GM12878 (cell line): ENCODE measurements at places on chromosomes 6 and 20.
A peak's percentile ranks its signal among the peaks of the same experiment; 100 is the strongest.

GRCh38 chr20:38405132-38405531 lies 30.0 kb downstream of the SNHG17 start:
- DNase-seq = no peak

- DNase-seq = no peak
These were observed 29.7 kb upstream of the AFDN start for GRCh38 chr6:167797011-167797471.

DNA sequence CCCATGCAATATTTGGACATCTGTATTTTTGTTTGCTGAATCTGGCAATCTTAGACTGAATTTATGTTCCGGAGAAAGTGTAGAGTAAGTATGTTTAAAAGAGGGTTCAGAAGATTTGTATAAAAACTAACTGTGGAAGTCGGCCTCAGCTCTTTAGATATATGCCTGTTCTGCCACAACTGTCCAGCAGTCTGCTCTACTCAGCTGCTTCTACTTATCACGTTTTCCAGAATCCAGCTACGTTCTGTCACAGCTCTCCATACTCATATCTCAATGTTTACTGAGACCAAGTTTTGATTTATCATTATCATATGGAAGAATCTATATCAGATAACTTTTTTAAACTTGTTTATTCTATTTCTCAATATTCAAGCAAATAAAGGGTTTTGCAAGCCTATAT lies 721.3 kb downstream of the EYS start:
- no peak for DNase-seq

GRCh38 chr20:688809-689212 lies 13.2 kb upstream of the SCRT2 start:
- no peak for DNase-seq

GRCh38 chr6:170403451-170403850 lies 96.9 kb downstream of the FAM120B start:
- no peak for DNase-seq

DNA sequence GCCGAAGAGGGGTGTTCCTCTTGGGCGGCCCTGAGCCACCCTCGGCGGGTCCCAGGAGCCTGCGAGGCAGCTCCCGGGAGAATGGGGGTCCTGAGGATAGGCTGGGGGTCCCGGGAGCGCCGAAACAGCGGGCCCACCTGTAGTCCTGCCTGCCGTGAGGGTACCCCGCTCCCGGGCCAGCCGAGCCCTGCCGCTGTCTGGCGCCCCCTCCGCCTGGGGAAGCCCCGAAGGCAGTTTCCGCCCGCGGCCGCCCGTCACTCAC lies 280 bp downstream of the SPATA2 start:
- no peak for DNase-seq

DNA sequence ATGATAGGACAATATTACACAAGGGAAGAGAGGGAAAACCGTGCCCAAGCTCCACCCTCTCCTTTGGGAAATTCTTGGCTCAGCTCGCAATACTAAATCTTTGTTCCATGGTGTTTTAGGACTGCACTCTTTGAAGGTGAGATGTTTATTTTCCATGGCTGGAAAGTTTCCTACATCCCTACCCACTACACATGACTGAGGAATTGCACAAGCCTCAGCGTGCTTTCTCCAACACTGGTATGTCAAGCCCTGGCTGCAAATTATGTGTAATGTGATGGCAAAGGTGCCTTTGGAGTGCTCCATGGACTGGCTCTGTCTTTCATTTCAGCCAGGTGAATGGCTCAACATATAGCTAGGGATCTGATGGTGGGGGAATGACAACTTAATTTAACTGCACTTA lies 134.3 kb downstream of the ISM1 start:
- no peak for DNase-seq

DNA sequence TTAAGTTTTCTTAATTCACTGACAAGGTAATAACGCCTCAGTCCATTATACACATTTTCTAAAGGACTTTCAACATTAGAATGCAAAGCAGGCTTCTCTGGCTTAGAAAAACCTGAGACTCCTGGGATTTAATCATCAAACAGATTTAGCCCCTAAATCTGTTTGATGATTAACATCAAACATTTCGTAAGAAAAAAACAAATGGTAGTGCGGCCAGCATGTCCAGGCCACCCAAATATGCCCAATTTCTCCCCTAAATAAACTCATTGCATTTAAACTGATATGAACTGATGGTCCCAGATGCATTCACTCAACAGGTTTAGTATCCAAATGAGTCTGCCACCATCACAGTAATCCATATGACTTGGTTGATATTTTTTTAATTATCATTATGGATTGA lies 6.2 kb downstream of the TMEM74B start:
- DNase-seq = no peak

- DNase-seq = no peak
These were observed 272.8 kb downstream of the NKAIN2 start for GRCh38 chr6:124076336-124077048.

GRCh38 chr6:158892266-158892665 lies 73.1 kb upstream of the EZR start:
- DNase-seq = no peak

GRCh38 chr20:63698739-63699465 lies 2.5 kb downstream of the TNFRSF6B start:
- DNase-seq = peak; percentile 30

GRCh38 chr20:3193806-3194616 lies 10.5 kb downstream of the DDRGK1 start:
- no peak for DNase-seq

GRCh38 chr6:91081452-91082067 lies 494.7 kb upstream of the MAP3K7 start:
- DNase-seq = no peak

GRCh38 chr20:9374480-9374879 lies 139.9 kb upstream of the LAMP5 start:
- no peak for DNase-seq

DNA sequence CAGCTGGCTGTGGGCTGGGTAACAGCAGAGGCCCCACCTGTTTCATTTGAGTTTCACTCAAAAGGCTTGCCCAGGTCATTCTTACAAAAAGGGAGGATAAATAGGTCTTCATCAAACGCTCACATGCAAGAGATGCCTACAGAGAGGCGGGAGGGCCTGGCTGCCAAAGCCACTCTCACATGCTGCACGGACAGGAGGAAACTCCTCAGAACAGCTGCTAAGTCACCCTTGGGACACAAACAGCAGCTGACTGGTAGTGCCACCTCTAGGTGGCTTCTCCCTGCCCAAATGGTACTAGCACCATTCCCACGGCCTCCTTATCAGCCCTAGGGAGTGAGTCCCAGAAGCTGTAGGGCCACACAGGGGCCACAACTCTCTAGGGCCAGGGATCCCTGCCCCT lies 23.8 kb downstream of the SLC22A23 start:
- no peak for DNase-seq

GRCh38 chr6:125188037-125188436 lies 34.5 kb downstream of the TPD52L1 start:
- no peak for DNase-seq

- DNase-seq = no peak
These were observed 127.6 kb upstream of the BTBD3 start for GRCh38 chr20:11790046-11790445.

DNA sequence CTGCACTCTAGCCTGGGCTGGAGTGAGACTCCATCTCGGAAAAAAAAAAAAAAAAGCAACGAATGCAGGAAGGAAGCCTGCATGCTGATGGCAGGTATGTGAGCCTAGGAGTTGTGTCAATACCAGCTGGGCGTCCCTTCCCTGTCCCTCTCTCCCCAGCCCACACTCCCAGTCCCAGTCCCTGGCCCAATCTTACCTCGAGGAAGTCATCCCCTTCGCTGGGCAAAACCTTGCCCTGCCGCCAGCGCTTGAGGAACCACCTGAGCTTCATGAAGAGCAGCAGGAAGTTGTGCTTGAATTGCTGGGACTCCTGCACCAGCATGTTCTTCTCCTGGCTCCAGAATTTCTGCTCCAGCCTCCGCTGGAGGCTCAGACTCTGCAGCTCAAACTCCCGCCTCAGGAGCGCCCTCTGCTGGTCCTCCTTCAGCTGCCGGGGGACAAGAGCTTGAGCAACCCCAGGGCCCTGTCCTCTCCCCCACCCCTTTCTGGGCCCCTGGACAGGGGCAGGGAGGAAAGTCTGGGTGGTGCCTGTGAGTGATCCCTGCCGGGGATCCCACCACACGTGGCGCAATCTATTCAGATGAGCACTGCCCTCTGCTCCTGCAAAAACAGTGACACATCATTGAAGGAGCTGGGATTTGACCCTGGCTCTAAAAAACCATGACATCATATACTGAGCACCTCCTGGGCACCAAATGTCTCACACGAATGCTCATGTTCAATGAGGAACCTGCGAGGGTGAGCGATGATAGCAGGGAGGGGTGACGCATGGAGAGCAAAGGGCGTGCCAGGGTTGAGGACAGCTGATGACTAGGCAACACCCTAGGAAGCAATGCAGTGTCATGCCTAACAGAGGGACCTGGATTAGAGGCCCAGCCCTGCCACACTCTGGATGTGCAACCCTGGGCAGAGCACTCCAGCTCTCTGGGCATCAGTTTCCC lies 35.0 kb upstream of the DSN1 start:
- no peak for DNase-seq

DNA sequence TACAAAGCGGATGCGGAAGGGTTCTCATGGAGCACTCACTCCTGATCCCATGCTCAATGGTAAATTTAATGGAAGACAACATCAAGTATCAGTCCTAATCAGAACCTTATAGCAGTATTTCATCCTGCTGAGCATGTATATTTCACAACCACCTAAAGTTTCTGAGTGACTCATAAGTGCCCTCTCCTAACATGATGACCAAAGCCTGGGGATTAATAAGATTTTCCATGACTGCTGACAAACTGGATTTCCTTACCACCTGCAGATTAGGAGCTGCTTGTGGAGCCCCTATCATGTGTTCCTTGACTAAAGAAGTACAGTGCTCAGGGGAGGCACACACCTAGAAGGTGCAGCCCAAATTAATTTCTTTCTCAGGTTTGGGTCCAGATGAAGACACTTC lies 112.8 kb downstream of the INSM1 start:
- no peak for DNase-seq

DNA sequence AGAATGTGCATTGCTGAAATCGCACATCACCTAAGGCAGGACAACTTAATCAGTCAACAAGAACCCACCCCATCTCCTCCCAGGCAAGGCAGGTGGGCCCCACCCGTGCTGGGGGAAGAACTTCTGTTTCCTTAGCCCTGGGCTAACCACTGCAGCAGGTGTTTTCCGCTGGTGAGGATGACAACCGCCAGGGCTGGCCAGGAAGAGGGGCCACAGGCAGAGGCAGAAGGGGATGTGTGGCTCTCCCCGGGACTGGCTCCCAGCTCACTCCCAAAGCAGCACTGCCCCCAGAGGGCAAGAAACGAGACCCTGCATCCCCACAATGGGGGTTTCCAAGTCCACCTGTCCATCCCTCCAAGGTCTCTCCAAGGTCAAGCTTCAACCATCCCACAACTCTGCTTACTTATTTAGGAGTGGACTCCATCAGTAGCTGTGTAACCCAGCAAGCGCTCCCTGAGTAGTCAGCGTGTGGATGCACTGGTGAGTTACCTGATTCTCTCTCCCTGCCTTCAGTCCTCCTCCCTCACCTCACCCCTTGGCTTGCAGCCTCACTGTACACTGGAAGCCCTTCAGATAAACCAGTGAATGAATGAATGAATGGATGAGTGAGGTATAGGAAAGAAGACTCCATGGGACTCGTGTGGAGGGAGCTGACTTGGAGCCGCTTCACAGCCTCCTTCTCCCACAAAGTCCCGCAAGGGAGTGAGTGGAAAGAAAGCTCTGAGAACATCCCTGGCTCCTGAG lies 168.2 kb upstream of the CST7 start:
- no peak for DNase-seq

DNA sequence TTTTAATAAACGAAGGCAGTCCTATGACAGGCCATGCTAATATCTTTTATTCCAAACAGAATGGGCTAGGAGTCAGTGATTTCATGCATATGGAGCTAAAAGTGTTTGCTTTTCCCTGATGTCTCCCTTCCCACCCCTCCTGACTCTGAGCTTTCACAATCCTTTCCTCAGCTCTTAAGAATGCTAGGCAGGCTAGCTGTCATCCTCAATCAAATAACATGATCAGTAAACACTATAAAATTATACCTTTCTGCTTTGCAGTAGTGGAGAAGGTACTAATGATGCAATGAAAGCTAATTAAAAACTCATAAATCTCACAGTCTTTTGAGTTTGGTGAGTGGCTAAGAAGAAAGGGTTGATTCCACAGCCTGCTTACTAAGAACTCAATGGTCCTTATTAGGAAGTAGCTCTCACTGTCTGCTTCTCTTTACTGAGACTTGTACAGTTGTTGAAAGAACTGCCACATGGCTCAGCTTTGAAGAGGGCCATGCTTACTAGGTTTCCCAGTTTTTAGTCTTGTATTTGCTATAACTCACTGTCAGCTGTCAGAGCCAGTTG lies 250.9 kb upstream of the JAG1 start:
- DNase-seq = no peak

GRCh38 chr6:84953111-84953755 lies 188.8 kb upstream of the TBX18 start:
- no peak for DNase-seq

DNA sequence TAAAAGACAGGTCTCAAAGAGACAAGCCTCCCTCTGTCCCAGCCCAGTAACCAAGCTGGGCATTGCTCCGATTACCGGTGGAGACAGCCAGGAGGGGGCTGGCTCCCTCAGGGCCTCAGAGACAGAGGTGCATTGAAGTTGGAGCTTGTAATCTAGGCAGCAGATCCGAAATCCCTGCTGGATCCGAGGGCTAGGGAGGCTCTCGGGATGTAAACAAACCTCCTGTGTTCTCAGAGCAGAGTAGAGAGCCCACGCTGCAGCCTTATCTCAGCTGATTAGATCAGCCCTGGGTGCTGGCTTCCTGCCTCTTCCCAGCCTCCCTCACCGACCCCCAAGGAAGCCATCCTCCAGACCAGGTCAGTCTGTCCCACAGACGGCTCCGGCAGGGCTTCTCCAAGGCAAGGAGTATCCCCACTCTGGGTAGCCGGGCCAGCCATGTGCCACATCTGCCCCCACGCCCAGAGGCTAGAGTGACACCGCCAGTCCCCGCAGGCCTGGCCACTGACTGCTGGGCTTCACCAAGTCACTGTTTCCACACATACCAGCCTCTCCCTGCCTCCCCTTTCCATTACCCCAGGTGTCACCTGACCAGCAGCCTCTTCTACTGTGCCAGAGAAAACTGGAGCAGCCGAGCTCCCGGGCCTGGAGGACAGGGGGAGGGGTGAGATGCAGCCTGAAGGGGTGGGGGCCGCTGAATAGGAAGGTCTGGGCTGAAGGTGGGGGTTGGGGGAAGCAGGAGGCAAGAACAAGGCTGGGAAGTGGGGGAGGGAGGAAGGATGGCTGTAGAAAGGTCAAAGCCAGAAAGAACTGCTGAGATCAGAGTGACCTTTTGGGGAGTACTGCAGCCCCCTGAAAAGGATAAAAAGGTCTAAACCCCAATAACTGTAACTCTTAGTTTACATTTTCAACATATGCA lies 6.0 kb downstream of the SDC4 start:
- DNase-seq = no peak

- DNase-seq = no peak
These were observed 44.8 kb upstream of the CTNNBL1 start for GRCh38 chr20:37649017-37649416.

DNA sequence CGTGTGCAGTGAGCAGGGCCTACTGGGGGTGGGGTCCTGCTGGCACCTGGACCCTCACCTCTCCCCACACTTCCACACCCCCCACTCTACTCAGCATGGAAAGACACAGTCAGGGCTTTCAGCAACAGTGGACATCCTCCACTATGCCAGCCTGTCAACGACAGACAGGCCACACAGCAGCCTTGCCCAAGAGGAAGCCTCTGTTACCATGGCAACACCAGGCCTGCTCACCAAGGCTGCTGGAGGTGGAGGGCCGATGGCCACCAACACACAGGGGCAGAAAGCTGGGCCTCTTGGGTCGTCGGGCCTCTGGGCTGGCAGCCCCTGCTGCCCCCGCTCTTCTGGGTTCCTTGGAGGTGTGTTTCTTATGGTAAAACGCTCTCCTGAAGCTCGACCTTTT lies 13.6 kb downstream of the BNIP5 start:
- no peak for DNase-seq

GRCh38 chr6:142884214-142885035 lies 60.6 kb downstream of the HIVEP2 start:
- no peak for DNase-seq
